ENCODE measurements at places on chromosomes 4 and X.

- no peak for DNase-seq
These were observed 102.9 kb upstream of the SLC34A2 start for GRCh38 chr4:25552580-25553271.

DNA sequence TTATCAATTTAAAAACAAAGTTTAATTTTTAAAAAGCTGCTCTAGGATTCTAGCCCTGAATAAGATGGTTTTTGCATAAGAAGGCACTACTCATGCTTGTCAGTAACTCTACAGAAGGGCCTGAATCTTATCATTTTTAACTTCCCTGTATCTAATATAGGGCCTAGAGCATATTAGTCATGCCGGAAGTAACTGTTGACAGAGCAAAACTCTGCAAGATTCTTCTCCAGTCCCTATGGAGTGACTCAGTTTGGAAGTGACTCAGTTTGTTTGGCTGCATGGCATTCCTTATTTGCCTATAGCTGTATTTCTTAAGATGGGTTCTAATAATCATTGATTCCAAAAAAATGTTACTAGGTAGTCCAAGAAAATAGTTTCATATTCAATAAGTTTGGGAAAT lies 431.8 kb upstream of the HTR2C start:
- DNase-seq, result no peak

- DNase-seq, result no peak
These were observed 192.3 kb downstream of the GPAT3 start for GRCh38 chr4:83728191-83728590.

DNA sequence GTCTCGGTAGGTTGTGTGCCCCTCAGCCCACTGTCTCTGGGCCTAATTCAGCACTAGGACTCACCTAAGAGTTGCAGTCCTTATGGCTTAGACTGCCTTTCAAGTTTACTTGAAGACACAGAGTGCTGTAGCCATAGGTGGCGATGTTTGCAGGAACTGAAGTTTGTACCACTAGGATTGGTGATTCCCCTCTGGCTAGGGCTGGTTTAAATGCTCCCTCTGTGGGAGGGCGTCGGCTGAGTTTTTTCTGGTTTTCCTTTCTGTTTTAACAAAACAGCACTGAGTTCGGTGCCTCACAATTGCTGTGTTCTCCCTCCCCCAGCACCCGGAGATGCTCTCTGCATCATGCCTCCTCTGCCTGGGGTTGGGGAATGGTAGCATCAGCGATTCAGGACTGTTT lies 480.9 kb downstream of the PCDH11X start:
- no peak for DNase-seq

DNA sequence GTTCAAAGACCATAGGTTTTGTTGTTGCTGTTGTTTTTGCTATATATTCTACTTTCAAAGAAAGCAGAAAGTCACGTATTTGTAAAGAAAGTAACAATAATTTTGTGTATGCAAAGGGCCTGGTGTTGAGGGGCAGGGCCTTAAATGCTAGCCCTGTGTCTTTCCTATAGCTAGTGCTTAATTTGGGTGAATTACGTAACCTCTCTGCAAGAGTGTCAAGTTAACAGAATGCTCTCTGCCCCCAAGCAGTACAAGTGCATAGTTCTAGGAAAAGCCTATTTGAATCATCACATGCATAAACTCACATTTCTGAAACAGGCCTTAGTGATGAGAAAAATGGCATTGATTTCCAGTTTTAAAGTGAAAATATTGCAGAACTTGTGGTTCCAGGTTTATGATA lies 663.6 kb downstream of the STIM2 start:
- no peak for DNase-seq

- no peak for DNase-seq
These were observed 12.9 kb downstream of the DCK start for GRCh38 chr4:71006203-71006907.

DNA sequence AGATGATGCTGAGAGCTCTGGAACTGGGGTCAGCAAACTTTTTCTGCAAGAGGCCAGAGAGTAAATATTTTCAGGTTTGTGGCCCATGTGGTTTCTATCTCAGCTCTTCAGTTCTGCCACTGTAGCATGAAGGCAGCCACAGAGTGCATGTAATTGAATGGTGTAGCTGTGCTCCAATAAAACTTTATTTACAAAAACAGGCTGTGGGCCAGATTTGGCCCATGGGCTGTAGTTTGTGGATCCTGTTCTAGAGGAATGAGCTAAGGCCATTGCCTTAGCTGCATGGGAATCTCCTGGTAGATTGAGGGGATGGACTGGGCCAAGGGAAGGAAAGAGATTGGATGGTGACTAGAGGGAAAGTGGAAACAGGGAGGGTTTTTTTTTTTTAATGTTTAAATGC lies 36.8 kb downstream of the CLCN4 start:
- DNase-seq, result no peak

DNA sequence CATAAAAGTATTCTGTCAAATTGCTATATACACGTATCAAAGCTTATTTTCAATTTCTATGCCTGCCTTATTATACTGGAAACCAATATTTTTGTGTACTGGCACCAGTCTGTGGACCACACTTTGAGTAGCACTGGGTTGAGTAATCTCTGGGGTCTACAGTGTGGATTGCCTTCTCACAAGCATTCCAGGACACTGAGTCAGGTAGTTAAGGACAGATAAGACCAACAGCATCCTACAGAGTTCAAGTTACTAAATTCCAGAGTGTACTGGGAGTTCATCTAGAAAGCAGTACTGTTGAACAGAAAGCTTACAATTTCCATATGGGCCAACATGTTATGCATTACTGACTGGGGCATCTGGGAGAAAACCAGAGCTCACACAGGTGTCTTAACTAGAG lies 61.8 kb downstream of the VMA21 start:
- no peak for DNase-seq

DNA sequence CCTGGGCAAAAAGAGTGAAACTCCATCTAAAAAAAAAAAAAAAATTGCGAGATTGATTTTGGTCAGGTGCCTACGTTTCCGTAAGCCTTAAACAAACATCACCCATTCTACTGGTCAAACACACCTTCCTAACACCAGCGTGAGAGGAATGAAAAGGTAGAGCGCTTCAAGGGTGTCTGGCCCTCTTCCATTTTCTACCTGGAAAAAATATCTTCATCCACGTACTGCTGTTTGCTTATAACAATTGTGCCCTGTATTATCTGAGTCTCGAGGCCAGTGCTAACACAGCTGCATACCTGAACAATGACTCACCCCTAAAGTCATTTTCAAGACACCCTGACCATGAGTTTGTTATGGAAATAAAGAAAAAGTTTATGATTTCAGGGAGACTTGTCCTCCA lies 13.9 kb downstream of the TMSB4X start:
- DNase-seq, result no peak

GRCh38 chrX:104565791-104566680 lies at the start of gene IL1RAPL2:
Gene IL1RAPL2, plus strand, starts transcription at chrX:104566199.
- peak; percentile 11 for DNase-seq

DNA sequence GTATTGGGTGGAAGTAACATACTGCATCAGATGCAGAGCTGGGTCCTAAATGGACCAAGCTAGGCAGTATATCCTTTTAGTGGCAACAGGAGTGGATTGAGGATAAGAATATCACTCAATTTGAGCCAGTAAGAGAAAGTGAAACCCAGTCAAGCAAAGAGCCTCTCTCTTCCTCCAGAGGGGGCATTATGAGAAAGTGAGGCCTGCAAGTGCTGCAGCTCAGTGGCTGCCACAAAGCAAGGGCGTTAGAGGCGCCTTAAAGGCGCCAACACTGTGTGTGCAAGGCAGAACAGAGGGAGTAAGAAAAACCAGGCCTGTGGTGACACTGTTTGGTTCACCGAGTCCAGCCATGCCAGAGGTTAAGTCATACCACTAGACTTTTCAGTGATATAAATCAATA lies 17.5 kb downstream of the STX18 start:
- DNase-seq, result no peak

- no peak for DNase-seq
These were observed 1817.2 kb downstream of the STIM2 start for GRCh38 chr4:28677808-28678207.

DNA sequence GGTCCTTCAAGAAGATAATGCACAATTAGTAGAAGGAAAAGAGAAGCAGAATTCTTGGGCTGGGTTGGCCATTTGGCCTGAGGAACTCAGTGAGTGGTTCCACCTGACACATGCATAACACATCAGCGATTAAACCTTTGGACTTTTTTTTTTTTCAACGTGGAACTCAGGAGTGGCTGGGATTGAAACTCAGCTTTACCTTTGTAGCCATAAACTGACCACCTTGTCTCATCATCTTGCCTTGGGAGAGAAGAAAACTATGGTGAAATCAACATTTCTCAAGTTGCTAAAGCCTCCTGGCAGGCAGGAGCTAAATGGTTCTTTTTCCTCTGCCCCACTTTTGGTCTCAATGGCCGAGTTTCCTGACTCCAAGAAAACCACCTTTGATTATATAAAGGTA lies 16.3 kb downstream of the PTTG2 start:
- no peak for DNase-seq

GRCh38 chrX:133175605-133176004 lies 42.5 kb downstream of the TFDP3 start:
- DNase-seq, result peak; percentile 41

DNA sequence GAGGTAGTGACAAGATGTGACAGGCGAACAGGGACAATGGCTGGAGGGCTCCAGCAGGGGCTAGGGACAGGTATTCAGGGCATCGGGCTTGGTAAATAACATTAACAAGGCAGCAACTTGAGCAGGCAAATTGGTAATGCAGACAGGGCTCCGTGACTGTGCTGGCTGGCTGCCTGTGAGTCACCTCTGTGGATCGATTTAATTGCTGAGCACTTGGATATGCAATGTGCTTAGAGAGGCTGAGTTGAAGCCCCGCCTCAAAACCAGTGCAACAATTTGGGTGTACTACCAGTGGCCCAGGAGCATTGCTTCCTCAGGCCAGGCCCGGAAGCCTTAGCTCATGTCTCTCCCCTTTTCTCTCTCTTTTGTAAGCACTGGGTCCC lies 19.5 kb downstream of the CNGA2 start:
- no peak for DNase-seq

GRCh38 chrX:9493936-9494335 lies 29.1 kb downstream of the TBL1X start:
- DNase-seq, result no peak

GRCh38 chr4:42624551-42624950 lies 32.4 kb downstream of the ATP8A1 start:
- no peak for DNase-seq

- DNase-seq, result no peak
These were observed 117.4 kb downstream of the DIPK2B start for GRCh38 chrX:45083314-45083713.

- no peak for DNase-seq
These were observed 31.3 kb downstream of the ACSL1 start for GRCh38 chr4:184794470-184794869.

DNA sequence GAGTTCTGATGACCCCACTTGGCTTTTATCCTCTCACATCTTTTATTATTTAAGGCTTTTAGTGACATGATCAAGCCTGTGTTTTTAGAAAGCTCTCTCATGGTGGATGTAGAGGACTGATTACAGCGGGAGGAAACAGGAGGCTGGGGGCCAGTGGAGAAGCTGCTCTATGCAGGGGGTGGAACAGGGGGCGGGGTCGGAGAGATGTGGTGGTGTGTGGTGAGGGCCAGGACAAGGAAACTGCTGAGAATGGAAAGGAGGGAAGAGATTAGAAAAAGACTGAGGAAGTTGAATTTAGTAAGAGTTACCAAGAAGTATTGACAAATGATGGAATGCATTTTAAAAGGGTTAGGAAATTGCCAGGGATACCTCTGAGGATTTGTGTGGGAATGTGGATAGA lies 292.2 kb downstream of the ZIC3 start:
- DNase-seq, result no peak

- DNase-seq, result no peak
These were observed 79.4 kb downstream of the FAM53A start for GRCh38 chr4:1604706-1605205.

DNA sequence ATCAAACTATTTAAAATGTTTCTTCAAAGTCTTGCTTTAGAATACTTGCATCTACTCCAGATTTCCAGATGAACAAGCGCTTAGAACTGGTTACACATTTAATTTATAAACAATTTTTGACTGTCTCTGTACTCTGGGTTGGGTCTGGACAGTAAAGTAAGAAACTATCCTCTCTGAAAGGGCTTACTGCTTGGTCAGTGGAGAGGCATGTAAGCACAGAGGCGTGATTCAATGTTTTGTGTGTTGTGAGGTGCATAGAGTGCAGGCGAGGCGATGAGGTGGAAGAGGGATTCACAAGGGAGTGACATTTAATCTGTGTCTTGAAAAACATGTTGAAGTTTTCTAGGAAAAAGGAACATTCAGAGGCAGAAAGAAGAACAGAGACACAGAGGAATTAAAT lies 231.4 kb downstream of the VEGFC start:
- no peak for DNase-seq

DNA sequence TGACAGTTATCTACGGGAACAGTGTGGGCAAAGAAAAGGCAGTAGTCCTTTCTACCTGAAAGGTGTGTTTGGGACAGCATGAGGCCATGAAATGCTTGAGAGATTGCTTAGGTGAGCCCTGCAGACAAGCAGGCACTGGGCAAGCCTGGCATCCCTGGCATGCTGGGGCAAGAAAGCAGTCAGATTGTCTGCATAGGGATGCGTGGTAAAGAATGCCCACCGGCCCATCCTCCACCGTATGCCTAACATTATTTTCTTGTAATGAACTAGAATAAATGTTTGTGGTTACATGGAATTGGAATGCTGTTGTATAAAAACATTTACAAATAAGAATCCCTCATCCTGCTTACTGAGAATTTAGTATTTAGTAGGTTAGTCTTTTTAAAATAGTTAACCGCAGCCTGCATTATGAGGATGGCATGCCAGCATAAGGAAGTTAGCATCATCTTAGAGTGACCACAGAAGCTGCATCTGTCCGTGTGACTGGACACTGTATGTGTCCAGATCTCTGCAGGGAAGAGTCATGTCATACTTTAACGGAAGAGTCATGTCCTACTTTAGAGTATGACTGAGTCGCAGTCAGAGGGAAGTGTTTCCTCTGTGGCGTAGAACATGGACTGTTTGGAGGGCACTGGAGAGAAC lies 18.9 kb downstream of the ZBTB49 start:
- DNase-seq, result no peak

GRCh38 chr4:18052158-18052557 lies 30.6 kb upstream of the LCORL start:
- no peak for DNase-seq

DNA sequence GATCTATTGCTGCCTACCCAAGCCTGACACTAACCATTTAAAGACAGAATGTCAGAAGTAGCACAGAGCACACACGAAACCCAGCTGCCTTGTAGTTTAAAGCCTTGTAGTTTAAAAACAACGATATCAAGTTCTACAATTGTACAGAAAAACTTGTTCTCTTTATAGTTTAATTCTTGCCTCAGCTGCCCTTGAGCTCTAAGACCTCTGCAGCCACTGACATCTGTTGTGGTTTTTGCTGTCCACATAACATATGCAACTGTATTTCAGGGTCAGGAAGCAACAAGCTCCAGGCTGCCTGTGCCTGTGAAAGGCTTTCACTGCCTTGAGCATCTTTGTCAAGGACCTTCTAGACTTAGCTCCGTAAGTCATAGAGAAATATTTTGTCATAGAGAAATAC lies 227.2 kb downstream of the SPCS3 start:
- no peak for DNase-seq

GRCh38 chr4:113997206-113997605 lies 17.8 kb upstream of the ARSJ start:
- no peak for DNase-seq

- no peak for DNase-seq
These were observed 164.1 kb downstream of the DTHD1 start for GRCh38 chr4:36445480-36445879.

GRCh38 chrX:39152106-39152649 lies 350.9 kb downstream of the MID1IP1 start:
- DNase-seq, result no peak

Measured in NCI-H510A (cell line).